ENCODE measurements at places on chromosomes 7 and 10. TPM values are rescaled to one million over a fixed set of nuclear protein-coding genes. Genes with fewer than 3 reads are reported as not detected.

Gene ERVW-1
- not detected for total RNA-seq

Gene BTBD16
- not detected for total RNA-seq

Gene HOXA7
- 1.8 TPM for total RNA-seq

Gene DDIT4
- 372 TPM for total RNA-seq

Gene FRMPD2
- total RNA-seq = 0.09 TPM

Gene AGAP4
- total RNA-seq = 6.4 TPM

Gene VWDE
- total RNA-seq = 0.30 TPM

Gene FFAR4
- total RNA-seq = not detected

Gene UPF2
- total RNA-seq = 14.8 TPM

Gene HSPA12A
- total RNA-seq = 10.7 TPM
